ENCODE measurements at places on chromosomes 6 and 20.

GRCh38 chr6:37919417-37920157 lies 100.1 kb downstream of the ZFAND3 start:
- DNase-seq: no peak

- peak; percentile 47 for DNase-seq
These were observed 11.5 kb downstream of the ITPR3 start for GRCh38 chr6:33632558-33633039.

GRCh38 chr6:107180099-107180498 lies 64.8 kb upstream of the BEND3 start:
- DNase-seq: no peak

DNA sequence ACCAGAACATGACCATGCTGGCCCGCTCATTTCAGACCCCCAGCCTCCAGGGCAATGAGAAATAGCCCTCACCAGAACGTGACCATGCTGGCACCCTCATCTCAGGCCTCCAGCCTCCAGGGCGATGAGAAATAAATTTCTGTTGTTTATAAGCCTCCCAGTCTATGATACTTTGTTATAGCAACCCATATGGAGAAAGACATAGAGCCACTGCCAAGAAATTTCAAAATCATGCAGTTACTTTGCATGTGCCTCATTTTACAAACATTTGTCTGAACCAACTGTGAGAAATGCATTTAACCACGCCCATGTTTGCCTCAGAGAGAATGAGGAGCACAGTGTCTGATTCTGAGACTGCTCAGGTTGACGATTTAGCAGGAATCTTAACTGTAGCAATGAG lies 15.5 kb downstream of the CYP39A1 start:
- DNase-seq: no peak

- no peak for DNase-seq
These were observed 274.0 kb upstream of the PREP start for GRCh38 chr6:105676857-105677256.

- DNase-seq: peak; percentile 84
These were observed 725 bp downstream of the EEF1A1 start for GRCh38 chr6:73519926-73520687.

- DNase-seq: no peak
These were observed 4.9 kb upstream of the PI16 start for GRCh38 chr6:36949636-36950035.

DNA sequence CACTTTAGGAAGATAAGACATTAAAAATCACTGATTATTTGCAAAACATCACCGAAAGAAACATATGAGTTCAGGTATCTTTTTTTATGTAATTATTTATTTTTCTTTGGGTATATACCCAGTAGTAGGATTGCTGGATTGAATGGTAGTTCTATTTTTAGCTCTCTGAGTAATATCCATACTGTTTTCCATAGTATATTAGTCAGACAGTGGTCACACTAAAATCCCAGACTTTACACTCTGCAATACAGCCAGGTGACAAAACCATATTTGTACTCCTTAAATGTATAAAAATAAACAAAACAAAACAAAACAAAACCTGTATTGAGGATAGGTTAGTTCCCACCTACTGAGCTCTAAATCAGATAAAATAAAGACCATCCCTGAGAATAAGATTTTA lies 1024.3 kb upstream of the EYS start:
- DNase-seq: no peak

GRCh38 chr20:53914091-53914780 lies 156.2 kb downstream of the BCAS1 start:
- no peak for DNase-seq

GRCh38 chr20:58233881-58234528 lies 5.6 kb upstream of the ANKRD60 start:
- DNase-seq: peak; percentile 37

DNA sequence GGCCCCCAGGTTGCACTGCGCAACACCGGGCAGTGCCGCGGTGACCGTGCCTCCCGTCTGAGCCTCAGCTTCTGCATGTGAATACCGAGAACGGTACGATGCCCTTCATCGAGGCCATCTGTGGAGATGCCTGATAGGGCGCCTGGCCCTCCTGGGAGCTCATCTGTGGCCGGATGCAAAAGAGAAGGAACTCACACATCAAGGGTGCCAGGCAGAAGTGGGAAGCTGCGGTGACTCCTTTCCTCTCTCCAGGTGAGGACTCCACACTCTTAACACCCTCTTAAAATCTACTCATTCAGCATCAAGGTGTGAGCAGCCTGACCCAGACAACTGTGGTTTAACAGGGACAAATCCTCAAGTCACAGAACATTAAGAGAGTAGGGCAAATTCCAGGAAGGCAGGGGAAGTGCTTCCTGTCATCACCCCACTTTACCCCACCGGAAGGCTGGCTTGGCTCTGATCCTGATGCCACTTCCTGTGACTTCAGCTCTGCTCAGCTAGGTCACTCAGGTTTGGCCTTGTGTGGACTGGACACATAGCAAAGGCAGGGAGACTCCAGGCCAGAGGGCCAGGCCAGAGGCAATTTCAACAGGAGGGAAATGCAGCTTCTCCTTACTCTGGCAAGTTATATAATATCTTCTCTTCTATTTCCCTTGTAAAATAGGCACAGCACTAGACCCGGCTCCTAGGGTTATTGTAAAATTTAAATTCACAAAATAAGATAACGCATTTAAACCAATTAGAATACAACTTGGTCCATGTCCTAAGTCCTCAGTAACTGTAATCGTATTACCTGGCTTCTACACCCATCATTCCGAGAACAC lies 69.4 kb downstream of the CPNE5 start:
- peak; percentile 35 for DNase-seq

DNA sequence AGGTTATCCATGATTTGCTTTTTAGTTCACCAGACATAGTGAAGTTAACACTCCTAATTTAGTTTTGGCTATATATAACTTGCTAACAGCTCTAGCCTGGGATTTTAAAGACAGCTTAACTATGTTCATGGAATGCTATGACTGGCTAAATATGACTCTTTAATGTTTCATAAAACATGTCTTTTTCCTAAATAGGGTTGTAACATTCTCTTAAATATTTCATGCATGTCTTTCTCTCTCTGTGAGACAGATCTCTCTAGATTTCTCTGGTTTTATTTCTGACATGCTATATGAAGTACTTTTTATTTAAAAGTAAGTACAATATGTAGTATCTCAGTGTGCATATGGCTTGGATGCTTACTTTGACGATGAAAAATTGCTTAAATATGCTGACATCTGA lies 35.7 kb downstream of the MACROD2 start:
- DNase-seq: no peak

- no peak for DNase-seq
These were observed 71.8 kb upstream of the ZNF184 start for GRCh38 chr6:27544612-27545260.

- no peak for DNase-seq
These were observed 60.2 kb downstream of the TFAP2C start for GRCh38 chr20:56689318-56689717.

- DNase-seq: no peak
These were observed 181.0 kb downstream of the LRFN2 start for GRCh38 chr6:40406175-40406574.

GRCh38 chr20:25254986-25255680 lies 7.2 kb downstream of the PYGB start:
- DNase-seq: no peak

GRCh38 chr6:164034602-164035140 lies 620.2 kb downstream of the QKI start:
- no peak for DNase-seq

GRCh38 chr6:71324194-71324785 lies 35.7 kb downstream of the OGFRL1 start:
- DNase-seq: no peak

- DNase-seq: no peak
These were observed 1.4 kb downstream of the SOX12 start for GRCh38 chr20:326645-327185.

DNA sequence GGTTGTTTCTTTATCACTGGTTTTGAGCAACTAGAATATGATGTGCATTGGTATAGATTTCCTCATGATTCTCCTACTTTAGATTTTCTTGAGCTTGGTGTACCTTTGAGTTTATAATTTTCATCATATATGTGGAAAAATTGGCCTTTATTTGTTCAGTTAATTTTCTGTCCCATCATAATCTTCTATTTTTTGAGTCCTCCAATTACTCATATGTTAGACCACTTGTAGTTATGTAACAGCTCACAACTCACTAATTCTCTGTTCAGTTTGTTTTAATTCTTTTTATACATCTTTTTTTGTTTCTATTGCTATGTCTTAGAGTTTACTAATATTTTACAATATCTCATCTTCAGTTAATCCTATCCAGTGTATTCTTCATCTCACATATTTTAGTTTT lies 81.3 kb upstream of the LAMA2 start:
- DNase-seq: no peak

DNA sequence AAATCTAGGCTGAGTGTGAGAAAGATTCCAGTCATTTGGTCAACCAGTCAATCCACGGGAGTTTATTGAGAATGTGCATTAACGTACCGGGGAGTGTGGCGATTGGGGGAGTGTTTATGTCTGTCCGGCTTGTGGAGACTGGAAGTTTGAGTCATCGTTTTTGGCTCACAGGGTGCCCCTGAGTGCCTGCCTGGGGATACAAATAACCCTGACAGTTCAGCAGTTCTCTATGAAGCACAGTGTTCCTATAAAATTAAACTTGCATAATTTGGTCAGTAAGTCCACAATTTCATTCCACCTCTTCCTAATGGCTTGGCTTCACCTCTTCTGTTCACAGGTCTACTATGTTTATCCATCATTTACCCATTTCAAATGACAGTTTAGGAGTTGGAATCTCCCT lies 72.6 kb upstream of the PLEKHG1 start:
- no peak for DNase-seq

GRCh38 chr20:12627485-12627884 lies 381.3 kb upstream of the SPTLC3 start:
- no peak for DNase-seq

GRCh38 chr6:159982731-159983506 lies 14.0 kb downstream of the IGF2R start:
- no peak for DNase-seq

DNA sequence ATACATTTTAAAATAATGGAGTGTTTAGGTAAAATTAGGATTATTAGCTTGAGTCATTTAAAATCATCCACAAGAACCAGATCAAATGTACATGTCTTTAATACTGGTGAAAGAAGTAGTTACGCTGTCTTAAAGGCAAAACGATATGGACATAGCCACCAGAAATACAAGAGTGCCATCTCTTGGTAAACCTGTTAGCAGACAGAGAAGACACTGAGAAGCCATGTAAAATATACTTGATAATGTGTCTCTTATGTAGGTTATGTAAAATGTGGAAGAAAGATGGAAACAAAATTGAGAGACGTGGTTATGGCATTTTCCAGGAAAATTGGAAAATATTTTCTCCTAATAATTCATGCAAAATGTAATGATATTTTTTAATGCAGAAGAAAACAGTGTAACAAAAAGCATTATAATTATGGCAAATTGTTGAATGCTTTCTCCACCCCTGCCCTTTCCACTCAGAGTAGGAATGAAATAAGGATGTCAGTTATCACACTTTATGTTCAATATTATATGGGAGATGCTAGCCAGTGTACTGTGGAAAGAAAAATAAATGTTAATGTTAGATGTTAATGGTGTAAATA lies 12.2 kb upstream of the SLC17A2 start:
- peak; percentile 50 for DNase-seq

DNA sequence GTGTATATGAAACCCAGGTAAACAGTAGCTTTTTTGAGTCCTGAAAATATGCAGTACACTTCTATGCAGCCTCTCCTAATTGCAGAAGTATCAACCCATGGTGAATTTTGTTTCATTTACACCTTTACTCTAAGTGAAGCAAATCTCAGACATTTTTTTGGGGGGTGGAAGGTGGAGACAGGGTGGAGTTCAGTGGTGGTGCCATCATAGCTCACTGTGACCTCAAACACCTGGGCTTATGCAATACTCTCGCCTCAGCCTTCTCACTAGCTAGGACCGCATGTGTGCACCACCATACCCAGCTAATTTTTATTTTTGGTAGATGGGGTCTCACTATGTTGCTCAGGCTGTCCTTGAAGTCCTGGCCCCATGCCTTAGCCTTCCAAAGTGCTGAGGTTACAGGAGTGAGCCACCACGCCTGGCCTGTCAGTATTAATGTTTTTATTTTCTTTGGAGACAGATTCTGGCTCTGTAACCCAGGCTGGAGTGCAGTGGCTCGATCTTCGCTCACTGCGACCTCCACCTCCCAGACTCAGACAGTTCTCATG lies 80.3 kb downstream of the JARID2 start:
- DNase-seq: no peak

- DNase-seq: no peak
These were observed 133.2 kb downstream of the SLC16A10 start for GRCh38 chr6:111220383-111221031.

DNA sequence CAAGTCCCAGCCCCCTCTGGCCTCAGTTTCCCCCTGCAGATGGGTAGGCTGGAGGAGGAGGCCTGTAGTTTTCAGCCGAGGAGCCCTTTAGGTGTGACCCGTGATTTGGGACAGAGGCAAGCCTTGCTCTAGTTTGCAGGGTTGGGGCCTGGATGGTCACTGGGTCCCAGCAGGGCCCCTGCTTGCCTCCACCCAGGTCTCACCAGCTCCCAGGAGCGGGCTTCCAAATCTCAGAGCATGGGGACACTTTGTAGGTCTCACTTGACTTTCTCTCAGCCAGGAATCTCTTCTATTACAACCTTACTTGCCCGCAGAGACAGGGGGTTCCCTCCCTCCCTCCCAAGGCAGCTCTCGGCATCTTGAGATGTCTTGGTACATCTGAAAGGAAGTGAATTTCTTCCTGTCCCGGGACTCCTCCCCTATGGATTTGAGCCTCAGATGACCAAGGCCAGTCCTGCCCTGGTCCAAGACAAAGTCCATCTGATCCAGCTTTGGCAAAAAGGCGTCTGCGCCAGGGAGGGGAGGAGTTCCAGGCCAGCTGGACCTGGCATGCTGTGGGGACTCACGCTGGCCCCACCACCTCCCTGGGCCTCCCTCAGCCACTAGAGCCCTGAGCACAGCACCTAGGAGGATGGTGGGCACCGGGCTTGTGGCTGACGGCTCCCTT lies 47.4 kb downstream of the SRC start:
- no peak for DNase-seq

GRCh38 chr6:26222571-26222970 lies 135.3 kb downstream of the HFE start:
- no peak for DNase-seq

DNA sequence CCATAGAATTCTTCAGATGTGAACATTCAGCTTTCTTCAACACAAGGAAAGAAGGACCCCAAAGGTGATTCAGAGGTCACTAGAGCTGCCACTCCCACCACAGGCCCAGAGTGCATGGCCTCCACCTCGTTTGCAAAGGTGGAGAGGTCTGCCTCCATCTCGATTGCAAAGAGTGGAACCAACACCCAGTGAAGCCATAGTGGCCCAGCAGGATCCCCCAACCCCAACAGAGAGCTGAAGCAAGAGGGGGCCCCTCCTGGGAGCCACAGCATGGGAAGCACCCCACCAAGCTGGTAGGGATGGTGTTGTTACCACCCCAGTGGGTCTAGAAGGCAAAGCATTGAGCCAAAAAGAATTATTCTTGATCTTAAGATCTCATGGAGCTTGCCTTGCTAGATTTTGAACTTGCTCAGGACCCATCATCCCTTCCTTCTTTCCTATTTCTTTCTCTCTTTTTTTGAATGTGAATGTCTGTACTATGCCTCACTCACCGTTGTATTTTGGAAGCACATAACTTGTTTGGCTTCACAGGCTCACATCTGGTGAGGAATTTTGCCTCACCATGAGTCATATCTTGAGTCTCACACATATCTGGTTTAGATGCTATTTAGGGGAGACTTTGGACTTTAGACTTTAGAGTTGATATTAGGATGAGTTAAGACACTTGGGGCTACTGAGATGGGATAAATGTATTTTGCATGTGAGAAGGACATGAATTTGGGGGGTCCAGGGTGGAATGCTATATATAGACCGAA lies 119.2 kb downstream of the ANKRD60 start:
- DNase-seq: no peak

GRCh38 chr6:107866606-107867301 lies 42.6 kb upstream of the SCML4 start:
- DNase-seq: peak; percentile 67

Measured in CD4-positive, alpha-beta T cell treated with Interleukin-15 for 4 hours (primary cell).